ENCODE measurements at places on chromosomes 1 and 21. TPM values are rescaled to one million over a fixed set of nuclear protein-coding genes. Genes with fewer than 3 reads are reported as not detected.

The CHIA gene
- not detected for total RNA-seq

The CFAP141 gene
- total RNA-seq = not detected

The APOBEC4 gene
- not detected for total RNA-seq

The PGLYRP4 gene
- total RNA-seq = not detected

The B3GALT2 gene
- total RNA-seq = 36.4 TPM

The TCEA3 gene
- total RNA-seq = 40.5 TPM

The RNF11 gene
- 131 TPM for total RNA-seq

The CLCA2 gene
- total RNA-seq = not detected

The SIK1 gene
- 16.4 TPM for total RNA-seq

The GBP2 gene
- total RNA-seq = 18.9 TPM

The LMX1A gene
- not detected for total RNA-seq

The OR10J1 gene
- total RNA-seq = not detected

The PRAMEF10 gene
- total RNA-seq = not detected

The G0S2 gene
- 77.4 TPM for total RNA-seq

GRCh38 chr1:240115831-240116230 lies 24.1 kb downstream of the FMN2 start:
- no peak for DNase-seq

DNA sequence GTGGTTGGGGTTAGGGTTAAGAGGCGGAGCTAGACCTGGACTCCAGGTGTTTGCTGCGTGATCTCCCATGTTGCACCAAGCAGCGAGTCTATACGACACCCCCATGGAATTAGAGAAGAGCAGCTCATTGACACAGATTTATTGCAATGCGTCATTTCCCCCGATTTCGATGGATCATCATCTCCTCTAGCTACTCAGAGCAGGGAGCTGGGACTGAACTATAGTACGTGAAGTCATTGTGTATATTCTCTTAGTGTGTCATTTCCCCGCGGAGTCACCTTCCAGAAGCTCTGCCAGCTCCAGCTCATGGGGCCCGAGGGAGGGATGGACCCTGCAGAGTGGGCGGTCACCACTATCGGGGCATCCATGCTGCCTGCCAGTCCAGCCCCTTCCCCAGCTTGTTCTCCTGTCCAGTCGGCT lies 7.5 kb upstream of the C2CD2 start:
- no peak for DNase-seq

GRCh38 chr1:154886281-154887015 lies 16.4 kb upstream of the KCNN3 start:
- no peak for DNase-seq

- DNase-seq = no peak
Observed at GRCh38 chr1:84571150-84571535, 3.1 kb downstream of the CTBS start.

- no peak for DNase-seq
Observed at GRCh38 chr1:203112475-203112874, 15.1 kb upstream of the ADORA1 start.

GRCh38 chr1:24875991-24876506 lies 54.0 kb downstream of the RUNX3 start:
- no peak for DNase-seq

DNA sequence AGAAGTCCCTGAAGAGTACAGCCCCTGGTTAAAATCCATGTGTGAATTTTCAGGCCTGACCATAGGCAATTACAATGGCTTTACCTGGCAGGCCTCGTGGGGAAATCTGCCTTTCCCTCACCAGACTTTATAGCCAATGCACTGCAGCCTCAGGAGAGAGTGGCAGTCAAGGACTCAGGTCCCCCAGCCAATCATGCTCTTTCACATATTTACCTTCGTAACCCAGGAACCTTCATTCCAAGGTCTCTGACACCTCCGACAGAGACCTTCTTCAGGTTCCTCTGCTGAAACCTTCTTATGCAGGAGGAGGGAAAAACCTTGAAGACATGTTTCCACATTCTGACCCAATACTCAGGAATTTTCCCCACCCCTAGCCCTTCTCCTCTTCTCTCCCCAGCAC lies 118.9 kb downstream of the FASLG start:
- no peak for DNase-seq

DNA sequence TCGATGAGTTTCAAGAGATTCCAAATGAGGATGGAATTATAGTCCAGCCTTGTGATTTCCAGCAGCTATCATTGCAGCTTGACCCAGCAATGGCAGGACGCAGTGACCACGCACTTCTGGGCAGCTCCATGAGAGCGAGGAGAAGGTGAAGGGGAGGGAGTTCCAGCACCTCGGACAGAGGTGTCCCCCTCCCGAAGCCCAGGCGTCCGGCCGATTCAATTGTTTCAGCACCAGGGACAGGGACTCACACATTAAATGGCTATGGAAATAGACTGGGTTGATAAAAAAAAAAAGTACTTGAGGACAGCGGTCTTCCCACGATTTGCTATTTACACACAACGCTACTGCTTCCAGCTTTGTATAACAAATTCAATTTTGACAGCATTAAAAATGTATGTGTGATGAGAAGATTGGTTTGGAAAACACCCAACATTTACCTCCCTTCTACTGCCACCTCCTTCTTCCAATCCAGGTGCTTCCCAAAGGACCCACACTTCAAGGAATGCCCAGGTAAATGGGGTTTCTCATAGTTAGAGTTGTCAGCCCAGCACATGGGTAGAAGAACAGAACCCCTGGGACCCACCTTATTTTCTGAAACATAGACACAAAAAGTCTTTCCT lies 71.8 kb downstream of the DISP3 start:
- DNase-seq = peak; percentile 59

GRCh38 chr1:69175053-69175452 lies 392.7 kb upstream of the LRRC7 start:
- DNase-seq = no peak

DNA sequence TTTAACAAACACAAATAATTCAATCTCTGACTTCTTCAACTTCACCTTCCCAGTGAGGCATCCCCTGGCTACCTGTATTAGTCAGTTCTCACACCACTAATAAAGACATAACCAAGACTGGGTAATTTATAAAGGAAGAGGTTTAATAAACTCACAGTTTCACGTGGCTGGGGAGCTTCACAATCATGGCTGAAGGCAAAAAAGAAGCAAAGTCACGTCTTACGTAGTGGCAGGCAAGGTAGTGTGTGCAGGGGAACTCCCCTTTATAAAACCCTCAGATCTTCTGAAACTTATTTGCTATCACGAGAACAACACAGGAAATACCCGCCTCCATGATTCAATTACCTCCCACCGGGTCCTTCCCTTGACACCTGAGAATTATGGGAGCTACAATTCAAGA lies 478.5 kb downstream of the ADGRL2 start:
- DNase-seq = no peak

- peak; percentile 58 for DNase-seq
Observed at GRCh38 chr21:45423201-45423955, 18.4 kb downstream of the COL18A1 start.

DNA sequence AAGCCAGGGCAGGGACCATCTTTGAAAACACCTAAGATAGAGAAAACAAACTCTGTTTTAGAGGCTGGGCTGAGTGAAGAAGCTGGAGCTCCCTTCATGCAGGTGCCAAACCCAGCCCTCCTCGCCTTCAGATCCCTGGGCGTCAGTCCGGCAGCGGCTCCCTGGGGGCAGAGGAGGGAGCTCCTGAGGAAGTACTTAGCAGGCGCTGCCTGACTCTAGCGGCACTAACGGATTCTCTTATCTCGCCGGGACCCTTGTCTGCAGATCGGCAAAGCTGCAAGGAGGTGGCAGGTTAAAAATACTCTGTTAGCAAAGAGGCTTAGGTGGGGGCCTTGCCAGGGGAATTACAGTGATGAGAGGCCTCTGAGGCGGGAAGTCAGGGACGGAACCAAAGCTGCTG lies 79.6 kb downstream of the PLXNA2 start:
- DNase-seq = no peak

DNA sequence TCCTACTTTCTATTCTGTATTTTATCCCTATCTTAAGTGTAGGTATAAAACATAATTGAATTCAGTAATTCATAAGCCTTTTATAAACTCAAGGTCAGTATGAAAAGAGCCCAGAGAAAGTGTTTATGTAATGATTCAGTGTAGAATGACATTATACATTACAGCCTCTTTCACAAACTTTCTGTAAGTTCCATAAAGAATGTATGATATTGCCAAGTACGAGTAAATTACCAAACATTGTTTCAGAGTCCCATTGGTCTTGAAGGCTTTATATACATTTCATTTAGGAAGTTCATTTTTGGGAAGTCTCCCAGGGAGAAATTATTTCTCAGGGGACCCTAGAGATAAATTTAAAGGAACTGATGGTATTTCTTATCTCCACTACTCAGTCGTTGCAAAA lies 37.8 kb upstream of the VAMP3 start:
- DNase-seq = no peak

DNA sequence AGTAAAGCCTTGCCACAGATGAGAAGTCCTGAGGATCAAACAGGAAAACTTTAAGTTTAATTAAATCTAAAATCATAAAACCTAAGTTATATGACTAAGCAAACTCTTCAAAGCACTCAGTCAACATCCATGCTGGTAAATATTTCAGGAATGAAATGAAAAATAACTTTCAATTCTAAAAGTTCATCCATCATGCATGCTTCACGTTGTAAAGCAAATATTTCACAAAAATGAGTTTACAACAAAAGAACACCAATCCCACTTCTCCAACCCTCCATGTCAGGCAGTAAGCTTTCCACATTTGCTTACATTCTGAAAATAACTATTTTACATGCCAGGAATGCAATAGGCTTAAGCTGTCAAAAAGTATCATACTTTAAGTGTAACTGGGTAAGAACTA lies 16.8 kb downstream of the APP start:
- DNase-seq = no peak

DNA sequence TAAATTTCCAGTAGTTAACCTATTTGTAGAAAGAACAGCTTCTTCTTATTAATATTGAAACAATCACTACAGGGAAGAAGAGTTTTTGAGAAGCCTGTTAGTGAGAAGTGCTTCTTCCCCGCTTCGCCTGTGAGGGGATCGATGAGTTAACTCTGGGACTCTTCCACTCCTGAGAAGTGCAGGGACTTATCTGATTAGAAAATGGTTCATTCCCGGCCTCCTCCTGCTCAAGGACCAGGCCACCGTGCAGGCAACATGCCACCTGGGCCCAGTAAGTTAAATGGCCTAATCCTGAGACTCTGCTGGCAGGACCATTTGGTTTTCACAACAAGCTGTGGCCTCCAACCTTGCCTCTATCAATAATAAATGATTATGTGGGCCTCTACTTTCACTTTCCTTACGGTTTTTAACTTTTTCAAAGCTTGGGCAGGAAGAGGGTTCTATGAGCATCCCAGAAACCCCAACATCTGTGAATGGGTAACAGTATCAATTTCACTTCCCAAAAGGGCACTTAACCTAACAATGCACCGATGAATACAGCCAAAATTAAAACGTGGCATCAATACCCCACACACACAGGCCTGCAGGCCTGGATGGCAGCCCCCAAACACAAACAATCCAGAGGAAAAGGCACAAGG lies 33.1 kb downstream of the SIPA1L2 start:
- DNase-seq = no peak

DNA sequence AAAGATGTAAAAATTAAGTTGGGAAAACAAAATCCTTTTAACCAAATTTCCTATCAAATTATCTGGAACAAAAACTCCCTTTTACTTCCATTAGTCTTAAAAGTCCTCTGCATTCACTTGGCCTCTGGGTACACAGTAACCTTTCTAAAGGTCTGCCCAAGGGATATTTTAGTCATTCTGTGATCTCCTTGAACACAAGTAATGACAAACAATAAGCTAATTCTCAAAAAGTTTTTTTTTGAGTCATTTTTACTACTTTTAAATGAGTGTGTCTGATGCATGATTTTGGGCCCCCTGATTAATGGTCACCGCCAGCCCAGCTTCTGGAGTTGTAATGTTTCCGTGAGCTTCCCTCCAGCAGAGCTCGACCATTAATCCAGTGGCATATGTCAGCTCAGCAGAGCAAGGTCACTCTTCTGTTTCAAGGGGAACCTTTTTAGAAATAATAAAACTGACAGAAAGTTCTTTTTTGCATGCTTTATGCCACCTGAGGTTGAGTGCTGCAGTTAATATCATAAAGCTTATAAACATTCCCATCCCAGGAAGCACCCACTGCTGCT lies 14.3 kb downstream of the SAMSN1 start:
- DNase-seq = no peak

GRCh38 chr1:33635336-33636012 lies 163.0 kb downstream of the ZSCAN20 start:
- DNase-seq = no peak

- no peak for DNase-seq
Observed at GRCh38 chr1:157312082-157312812, 174.1 kb upstream of the ETV3 start.

DNA sequence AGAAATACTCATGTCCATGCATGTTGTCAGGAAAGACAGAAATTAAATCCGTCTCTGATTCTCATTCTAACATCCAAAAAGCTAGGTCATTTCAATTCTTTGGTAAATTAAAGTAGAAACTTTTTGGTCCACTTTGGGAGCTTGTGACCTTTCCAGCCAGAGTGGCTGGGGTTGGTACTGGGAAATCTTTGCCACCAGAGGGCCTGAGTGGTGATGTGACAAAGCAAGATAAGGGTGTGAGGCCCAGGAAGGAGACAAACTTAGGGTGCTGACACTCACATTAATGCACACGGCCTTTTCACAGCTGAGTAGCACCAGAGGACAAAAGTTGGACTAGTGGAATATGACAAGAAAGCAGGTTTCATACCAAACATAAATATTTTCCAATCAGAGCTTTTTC lies 144.3 kb downstream of the DNM3 start:
- no peak for DNase-seq

GRCh38 chr21:28669321-28669720 lies 323.4 kb downstream of the LTN1 start:
- no peak for DNase-seq

DNA sequence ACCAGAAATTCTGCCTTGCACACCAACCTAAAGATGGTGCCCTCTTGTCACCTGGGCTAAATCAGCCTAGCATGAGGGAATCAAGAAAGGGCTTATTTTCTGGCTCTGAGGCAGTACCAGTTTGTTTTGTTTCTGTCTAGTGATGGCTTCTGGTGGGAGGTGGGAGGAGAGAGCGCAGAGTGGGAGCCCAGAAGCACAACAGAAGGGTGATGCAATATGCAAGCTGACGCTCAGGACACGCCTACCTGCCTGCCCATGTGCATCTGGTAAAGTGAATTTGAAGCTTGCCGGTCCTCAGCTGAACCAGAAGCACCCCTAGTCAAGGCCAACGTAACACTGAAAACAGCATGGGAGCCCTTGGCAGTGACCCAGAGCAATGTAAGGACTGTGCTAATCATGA lies 138.4 kb upstream of the TIAM1 start:
- no peak for DNase-seq

- DNase-seq = no peak
Observed at GRCh38 chr1:205521686-205522085, 17.2 kb downstream of the CDK18 start.

DNA sequence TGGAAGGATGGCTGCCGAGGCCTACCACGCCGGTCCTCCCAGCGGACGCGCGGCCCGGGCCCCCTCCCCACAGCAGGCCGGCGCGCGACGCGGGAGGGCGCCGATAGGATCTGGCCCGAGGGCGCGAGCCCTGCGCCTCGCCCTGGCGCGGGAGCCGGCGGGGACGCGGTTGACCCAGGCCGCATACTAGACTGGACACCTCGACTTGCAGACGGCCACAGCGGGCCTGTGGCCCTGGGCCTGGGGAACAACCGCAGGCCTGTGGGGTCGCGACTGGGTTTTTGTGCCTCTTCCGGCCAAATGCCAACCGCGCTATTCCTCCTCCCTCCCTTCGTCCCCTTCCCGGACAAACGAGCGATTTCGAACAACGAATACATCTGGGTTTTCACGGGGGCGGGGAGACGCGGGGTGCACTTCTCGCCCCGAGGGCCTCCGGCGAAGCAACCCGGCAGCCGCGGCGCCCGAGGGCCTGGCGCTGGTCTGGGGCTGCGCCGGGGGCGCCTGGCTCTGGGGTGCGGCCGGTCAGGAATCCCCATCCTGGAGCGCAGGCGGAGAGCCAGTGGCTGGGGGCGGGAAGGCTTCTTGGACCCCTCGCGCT lies 2.4 kb downstream of the NHLH2 start:
- DNase-seq = no peak

Data from right cardiac atrium (tissue), 5 donors.